ENCODE measurements at places on chromosomes 3 and 15. TPM values are rescaled to one million over a fixed set of nuclear protein-coding genes. Genes with fewer than 3 reads are reported as not detected.

DNA sequence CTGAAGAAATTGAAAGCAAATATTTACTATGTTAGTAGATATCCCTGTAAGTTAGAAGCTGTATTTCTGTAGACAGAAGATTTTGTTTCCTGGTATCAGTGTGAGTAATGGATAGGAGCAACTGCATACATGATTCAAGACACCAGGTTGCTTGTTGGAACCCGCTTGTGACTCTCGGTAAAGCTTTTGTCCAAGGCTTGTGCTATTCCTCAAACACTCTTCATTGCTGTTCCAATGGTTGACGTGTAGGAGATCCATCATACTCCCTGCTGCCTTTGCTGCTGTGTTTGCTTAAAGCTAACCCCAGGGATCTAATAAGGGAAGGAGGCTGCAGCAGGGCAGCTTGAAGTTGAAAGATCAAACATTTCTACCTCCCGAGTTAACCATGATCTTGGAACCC lies 160.1 kb downstream of the RSRC1 start:
- no peak overlapping the region for H3K4me3 ChIP-seq
- peaks cover 17% of the 10 kb centered on the region for H3K36me3 ChIP-seq
- no peak for DNase-seq
- no peaks in the 10 kb centered on the region for H3K27me3 ChIP-seq
- peaks cover 2% of the 10 kb centered on the region for H3K4me1 ChIP-seq

- H3K27ac ChIP-seq, result no peak overlapping the region
- no peaks in the 10 kb centered on the region for H3K36me3 ChIP-seq
- H3K4me1 ChIP-seq, result no peaks in the 10 kb centered on the region
- peaks cover 4% of the 10 kb centered on the region for H3K27me3 ChIP-seq
- no peak for DNase-seq
Observed at GRCh38 chr15:76972389-76973361, 22.3 kb upstream of the PSTPIP1 start.

HRH1 gene
- total RNA-seq, result not detected

DNA sequence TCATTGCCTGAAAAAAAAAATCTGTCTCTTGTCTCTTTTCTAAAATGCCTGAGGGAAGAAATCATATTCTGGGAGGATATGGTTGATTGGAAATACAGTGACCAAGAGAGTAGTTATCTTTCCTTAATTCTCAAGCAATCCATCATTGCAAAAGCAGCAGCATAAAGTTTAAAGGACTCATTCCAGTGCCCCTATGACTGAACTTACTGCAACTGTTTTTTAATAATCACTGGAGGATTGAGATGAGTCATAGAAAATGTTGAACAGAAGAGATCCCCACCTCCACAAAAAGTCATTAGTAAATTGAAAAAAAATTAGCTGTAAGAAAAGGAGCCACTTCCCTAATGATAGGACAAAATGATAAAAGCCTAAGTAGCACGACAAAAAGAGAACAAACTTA lies 121.5 kb downstream of the SLC9A9 start:
- no peak for DNase-seq
- no peak overlapping the region for H3K27ac ChIP-seq
- H3K36me3 ChIP-seq, result no peaks in the 10 kb centered on the region
- no peaks in the 10 kb centered on the region for H3K4me1 ChIP-seq
- peaks cover 12% of the 10 kb centered on the region for H3K27me3 ChIP-seq
- no peak overlapping the region for H3K4me3 ChIP-seq

ACKR4 gene
- not detected for total RNA-seq

DNA sequence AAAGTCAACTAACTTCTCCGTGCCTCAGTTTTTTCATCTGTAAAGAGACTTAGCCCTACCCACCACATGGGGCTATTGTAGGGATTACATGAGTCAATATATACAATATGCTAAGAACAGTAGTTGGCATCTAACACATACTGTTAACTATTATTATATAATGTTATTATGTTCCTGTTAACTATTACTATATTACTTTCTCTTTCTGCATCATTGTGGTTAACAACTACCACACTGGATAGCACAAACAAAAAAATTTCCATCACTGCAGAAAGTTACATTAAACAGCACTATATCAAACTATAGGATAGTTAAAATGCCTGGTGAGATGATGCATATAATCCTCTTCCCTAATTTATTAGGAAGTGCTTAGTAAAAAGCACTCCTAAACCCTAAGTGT lies 23.7 kb downstream of the STAG1 start:
- H3K4me1 ChIP-seq, result peaks cover 37% of the 10 kb centered on the region
- H3K27me3 ChIP-seq, result no peaks in the 10 kb centered on the region
- no peaks in the 10 kb centered on the region for H3K36me3 ChIP-seq

GRCh38 chr15:28881170-28881569 lies 4.6 kb upstream of the APBA2 start:
- peaks cover 8% of the 10 kb centered on the region for H3K27me3 ChIP-seq
- no peak overlapping the region for H3K4me3 ChIP-seq

- no peak overlapping the region for H3K4me3 ChIP-seq
- no peaks in the 10 kb centered on the region for H3K36me3 ChIP-seq
- no peak for DNase-seq
- H3K27ac ChIP-seq, result no peak overlapping the region
- peaks cover 13% of the 10 kb centered on the region for H3K4me1 ChIP-seq
- no peaks in the 10 kb centered on the region for H3K27me3 ChIP-seq
Observed at GRCh38 chr3:56889131-56889530, 87.4 kb upstream of the ARHGEF3 start.

DNA sequence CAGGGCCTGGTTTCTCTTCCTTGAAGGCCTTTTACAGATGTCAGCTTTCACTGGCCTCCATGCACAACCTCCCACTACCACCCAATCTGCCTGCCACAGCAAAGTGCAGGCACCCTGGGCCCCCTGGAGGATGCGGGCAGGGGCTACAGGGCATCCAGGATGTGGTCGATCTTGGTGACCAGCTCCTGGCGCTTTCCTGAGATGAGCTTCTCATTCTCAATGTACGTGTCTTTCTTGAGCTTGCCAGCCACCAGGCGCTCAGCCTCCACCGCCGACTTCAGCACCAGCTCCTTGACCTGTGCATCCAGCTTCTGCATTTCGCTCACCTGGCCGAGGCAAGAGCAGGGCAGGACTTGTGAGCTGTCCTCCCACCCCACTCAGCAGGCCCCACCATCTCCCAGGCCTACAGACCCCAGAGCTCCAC lies 30.3 kb downstream of the RPN1 start:
- peaks cover 31% of the 10 kb centered on the region for H3K36me3 ChIP-seq
- no peak for DNase-seq
- no peak overlapping the region for H3K27ac ChIP-seq
- H3K4me1 ChIP-seq, result peaks cover 13% of the 10 kb centered on the region
- H3K27me3 ChIP-seq, result no peaks in the 10 kb centered on the region
- no peak overlapping the region for H3K4me3 ChIP-seq

XCR1 gene
- not detected for total RNA-seq

UROC1 gene
- not detected for total RNA-seq

GRCh38 chr3:67906261-67906660 lies 251.8 kb upstream of the SUCLG2 start:
- no peaks in the 10 kb centered on the region for H3K27me3 ChIP-seq
- no peak overlapping the region for H3K4me3 ChIP-seq
- DNase-seq, result no peak
- H3K36me3 ChIP-seq, result no peaks in the 10 kb centered on the region

CLDN18 gene
- 19.5 TPM for total RNA-seq

DNA sequence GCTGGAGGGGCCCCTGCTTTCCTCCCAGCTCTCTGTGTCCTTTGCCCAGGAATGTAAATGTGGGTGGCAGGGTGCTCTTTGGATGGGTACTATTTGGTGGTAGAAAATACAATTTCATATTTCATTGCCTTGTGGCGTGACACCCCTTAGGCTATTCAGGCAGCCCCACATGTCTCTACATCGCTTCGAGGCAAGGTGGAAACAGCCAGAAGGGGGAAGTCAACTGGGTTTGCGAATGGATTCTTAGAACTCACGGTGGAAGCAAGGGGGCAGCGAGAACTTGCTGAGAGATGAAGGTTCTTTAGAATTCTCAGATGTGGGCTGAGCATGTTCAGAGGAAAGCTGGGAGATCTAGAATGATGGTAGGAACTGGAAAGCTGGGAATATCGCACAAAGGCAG lies 25.3 kb downstream of the PLA2G4D start:
- no peak overlapping the region for H3K4me3 ChIP-seq
- no peak for DNase-seq
- peaks cover 15% of the 10 kb centered on the region for H3K27me3 ChIP-seq
- peaks cover 11% of the 10 kb centered on the region for H3K4me1 ChIP-seq

- no peaks in the 10 kb centered on the region for H3K4me1 ChIP-seq
- DNase-seq, result no peak
- H3K4me3 ChIP-seq, result no peak overlapping the region
- no peaks in the 10 kb centered on the region for H3K36me3 ChIP-seq
Observed at GRCh38 chr3:65080432-65080831, 392.6 kb upstream of the ADAMTS9 start.

- no peaks in the 10 kb centered on the region for H3K36me3 ChIP-seq
- H3K27ac ChIP-seq, result no peak overlapping the region
- H3K27me3 ChIP-seq, result no peaks in the 10 kb centered on the region
- no peak for DNase-seq
- peaks cover 5% of the 10 kb centered on the region for H3K4me1 ChIP-seq
- no peak overlapping the region for H3K4me3 ChIP-seq
Observed at GRCh38 chr3:150469031-150469930, 61.2 kb downstream of the TSC22D2 start.
